Head of caudate nucleus (tissue), 42 donors: ENCODE measurements at places on chromosomes 1 and 21.

GRCh38 chr1:171841931-171842761, 848 bp downstream of the DNM3 start:
- DNase-seq: peak; percentile 47

- no peak for DNase-seq
Observed at GRCh38 chr1:21206117-21206516, 29.4 kb upstream of the EIF4G3 start.

- no peak for DNase-seq
Observed at GRCh38 chr1:212622906-212623305, 14.3 kb downstream of the ATF3 start.

- peak; percentile 70 for DNase-seq
Observed at GRCh38 chr21:40386294-40386911, 460.6 kb downstream of the DSCAM start.

DNA sequence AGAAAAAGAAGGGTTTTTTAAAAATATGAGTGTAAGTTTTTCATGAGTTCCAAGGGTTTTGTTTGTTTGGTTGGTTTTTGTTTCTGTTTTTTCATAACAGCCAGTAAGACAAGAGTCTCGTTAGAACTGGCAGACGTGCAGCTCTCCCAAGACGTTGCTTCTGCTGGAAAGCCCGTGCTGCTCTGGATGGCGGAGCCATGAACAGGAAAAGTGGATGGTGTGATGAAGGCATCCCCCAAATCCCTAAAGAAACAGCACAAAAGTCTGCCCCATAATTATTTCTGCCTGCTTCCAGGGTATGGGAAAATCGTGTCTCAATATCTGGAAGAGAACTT, 157.9 kb upstream of the BACE2 start:
- no peak for DNase-seq

- no peak for DNase-seq
Observed at GRCh38 chr1:165436994-165437393, 7.9 kb downstream of the RXRG start.

DNA sequence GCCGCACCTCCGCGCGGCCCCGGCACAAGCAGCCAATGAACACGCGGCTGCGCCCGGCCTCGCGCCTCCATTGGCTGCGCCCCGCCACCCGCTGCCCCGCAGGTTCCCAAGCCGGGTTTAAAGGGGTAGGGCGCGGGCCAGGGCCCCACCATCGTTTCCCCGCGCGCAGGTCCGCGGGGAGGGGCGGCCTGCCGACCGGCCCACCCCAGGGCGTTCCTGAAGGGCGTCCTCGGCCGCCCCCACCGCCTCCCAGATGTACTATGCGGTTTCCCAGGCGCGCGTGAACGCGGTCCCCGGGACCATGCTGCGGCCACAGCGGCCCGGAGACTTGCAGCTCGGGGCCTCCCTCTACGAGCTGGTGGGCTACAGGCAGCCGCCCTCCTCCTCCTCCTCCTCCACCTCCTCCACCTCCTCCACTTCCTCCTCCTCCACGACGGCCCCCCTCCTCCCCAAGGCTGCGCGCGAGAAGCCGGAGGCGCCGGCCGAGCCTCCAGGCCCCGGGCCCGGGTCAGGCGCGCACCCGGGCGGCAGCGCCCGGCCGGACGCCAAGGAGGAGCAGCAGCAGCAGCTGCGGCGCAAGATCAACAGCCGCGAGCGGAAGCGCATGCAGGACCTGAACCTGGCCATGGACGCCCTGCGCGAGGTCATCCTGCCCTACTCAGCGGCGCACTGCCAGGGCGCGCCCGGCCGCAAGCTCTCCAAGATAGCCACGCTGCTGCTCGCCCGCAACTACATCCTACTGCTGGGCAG, at the start of gene OLIG1:
TSS of gene OLIG1 (plus strand) at position 148 of the 750 bp plus-strand sequence. CDS start at position 254, 106 bp downstream.
- DNase-seq: peak; percentile 85

DNA sequence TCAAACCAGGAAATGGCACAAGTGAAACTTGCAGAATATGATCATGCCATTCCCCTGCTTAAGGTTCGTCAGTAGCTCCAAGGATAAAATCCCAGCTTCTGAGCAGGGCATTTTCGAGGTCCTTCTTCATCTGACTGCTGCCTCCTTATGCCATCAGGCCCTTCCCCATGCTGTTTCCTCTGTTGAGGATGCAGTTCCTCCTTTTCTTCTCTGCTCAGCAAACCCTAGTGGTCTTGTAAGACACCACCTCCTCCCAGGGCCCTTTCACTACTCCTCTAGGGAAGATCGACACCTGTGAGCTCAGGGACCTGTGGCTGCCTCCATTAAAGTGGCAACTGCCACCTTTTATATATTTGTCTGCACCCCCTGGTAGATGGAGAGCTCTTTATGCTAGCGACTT, 62.1 kb upstream of the JUN start:
- DNase-seq: no peak

DNA sequence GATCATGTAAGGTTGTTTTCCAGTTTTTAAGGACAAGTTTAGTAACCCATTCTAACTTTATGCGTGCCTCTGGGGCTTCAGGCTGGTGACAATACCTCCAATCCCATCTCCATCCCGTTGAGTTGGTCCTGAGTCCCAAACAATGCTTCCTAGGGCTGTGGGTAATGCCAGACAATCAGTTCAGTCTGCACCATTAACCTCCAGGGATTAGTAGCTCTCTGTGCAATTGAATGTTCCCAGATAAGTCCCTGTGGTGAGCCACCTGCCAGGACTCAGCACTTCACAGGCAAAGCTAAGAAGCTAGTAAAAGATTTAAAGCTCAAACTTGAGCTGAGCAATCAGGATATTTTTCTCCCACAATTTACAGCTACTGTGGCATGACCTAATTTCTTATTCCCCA, 462.2 kb upstream of the PTBP2 start:
- DNase-seq: no peak

DNA sequence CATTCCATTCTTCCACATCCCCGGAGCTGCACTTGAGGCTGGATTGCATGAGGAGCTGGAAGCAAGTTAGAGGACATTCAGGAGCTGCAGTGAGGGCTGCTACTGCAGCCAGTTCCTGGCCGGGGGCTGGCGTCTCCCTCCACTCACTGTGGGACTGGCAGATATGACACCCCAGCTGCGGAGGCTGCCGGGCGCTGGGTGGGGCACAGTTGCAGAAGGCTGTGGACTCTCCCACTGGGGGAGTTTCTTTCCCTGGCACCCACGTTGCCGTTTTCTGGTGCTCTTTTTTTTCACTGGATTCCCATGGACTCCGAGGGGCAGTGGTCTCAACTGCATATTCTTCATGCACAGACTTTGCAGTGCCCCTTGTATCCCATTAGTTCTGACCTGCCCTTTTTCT, 351.1 kb upstream of the AJAP1 start:
- no peak for DNase-seq

DNA sequence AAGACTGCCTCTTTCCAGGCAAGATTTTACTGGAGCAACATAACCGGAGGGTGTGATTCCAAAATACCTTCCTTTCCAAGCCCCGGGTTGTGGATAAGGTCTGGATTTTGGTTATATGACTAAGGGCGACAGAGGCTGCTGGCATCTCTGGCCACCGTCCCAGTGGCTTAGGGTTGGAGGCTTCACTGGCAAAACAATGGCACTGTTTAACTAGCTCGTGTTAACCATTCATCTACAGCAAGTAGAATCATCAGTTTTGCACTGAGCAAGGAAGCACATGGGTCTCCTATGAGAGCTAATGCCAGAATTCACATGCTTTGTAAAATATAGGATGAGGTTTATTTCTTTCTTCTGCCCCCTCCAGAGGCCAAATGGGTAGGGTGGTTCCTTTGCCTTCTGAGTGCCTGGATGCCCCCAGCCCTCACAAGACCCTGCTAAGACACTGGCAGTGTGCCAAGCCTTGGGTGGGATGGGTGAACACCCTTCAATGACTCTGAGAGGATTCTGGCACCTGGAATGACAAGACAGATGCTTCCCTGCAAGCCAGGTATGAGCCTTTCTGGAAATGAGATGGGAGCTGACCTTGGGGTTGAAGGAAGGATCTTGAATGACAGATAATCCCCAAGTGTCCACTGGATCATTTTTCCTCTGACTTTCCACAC, 36.8 kb downstream of the DHCR24 start:
- no peak for DNase-seq

GRCh38 chr1:201982082-201982622, 296 bp upstream of the RNPEP start:
- DNase-seq: peak; percentile 86

DNA sequence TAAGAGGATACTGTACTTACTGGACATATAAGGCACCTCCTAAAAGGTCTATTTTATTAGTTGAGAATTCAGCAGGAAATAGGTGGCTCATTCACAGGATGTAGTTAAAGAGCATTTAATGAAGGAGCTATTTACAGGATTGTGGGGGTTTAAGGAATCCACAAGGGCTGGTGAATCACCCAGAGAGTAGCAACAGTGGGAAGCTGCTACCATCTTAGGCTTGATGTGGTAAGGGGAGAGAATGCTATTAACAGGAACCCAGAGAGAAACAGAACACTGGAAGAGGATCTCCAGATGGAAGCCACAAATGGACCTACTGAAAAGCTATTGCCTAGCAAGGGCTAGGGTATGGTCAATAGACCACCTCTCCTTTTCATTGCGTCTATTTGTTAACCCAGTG, 52.0 kb upstream of the COL11A1 start:
- DNase-seq: no peak

- DNase-seq: no peak
Observed at GRCh38 chr1:89815611-89816010, 5.2 kb upstream of the LRRC8D start.

DNA sequence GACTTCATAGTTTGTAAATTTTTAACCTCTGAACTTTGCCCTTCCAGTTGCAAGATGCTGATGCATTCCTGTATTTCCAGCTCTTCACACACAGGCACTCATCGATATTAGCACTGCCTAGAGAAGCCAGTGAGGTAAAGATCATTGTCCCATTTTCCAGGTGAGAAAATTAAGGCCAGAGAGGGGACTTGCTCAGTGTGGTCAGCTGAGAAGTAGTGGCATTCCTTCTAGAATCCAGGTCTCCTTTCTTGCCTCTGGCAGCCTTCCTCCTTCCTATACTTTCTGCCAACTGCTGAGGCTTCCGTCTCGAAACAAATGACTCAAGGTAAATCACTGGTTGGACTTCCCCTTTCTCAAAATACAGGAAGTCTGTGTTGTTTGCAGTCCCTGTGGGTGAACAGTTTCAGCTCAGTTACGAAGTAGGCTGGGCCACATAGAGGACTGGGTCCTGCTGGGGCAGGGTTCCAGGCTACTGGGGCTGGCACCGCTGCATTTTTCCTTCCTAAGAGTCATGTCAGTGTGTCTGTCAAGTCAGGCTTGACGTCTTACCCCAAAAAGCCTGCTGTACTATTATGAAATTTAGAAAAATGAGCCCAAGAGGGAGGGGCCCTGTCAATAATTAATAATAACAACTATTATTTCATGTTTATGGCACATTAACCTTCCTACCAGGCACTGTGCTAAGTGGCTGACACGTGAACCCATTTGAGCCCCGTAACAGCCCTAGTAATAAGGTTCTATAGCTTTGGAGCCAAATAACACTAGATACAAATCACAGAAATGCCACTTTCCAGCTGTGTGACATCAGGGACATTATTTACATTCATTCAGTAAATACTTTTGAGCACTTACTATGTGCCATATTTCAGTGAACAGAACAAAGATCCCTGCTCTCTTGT, 16.6 kb upstream of the RNF19B start:
- no peak for DNase-seq

DNA sequence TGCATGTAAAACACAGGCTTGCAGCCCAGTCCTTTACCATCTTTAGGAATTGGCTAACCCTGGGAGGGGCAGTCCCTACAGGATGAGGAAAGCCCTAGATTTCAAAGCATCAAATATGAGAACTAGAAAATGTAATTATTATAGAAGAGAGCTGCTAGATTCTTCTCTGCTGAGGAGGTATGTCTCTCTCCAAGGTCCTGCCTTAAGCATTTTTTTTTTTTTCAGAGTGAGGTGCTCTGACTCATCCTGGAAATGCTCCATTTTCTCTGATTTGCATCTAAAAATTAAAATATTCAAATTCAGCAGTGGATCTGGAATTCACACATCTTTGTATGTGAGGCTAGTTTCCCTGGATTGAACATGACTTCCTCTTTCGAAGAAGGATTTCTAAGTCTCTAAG, 149.8 kb downstream of the ZNF648 start:
- DNase-seq: no peak

DNA sequence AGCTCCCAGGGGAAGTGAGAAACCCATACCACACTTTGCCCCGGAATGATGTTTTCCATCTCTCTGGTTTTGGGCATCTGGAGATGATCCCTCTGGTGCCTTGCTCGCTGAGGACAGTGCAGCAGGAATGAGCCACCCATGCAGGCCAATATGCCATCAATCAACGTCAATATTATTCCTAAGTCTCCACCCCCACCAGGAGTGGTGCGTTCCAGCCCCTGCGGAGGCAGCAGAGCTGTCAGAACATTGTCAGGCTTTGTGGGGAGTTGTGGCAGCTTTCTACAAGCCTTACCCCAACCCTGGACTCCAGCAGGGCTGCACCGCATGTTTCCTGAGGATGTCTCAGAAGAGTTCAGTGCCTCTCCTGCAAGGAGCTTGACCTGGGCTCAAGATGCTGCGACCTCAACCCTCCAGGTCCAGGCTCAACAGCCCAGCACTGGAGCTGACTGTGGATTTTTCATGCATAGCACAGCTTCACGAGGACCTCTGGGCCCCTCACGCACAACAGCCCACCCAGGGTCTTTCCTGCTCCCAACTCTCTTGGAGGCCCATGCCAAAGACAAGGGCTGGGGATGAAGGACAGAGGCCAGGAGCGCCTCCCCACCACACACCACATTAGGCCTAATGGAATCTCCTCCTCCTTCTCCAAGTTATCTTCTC, 67.5 kb downstream of the PSMG1 start:
- DNase-seq: no peak
